ENCODE measurements at places on chromosomes 16 and 17.

DNA sequence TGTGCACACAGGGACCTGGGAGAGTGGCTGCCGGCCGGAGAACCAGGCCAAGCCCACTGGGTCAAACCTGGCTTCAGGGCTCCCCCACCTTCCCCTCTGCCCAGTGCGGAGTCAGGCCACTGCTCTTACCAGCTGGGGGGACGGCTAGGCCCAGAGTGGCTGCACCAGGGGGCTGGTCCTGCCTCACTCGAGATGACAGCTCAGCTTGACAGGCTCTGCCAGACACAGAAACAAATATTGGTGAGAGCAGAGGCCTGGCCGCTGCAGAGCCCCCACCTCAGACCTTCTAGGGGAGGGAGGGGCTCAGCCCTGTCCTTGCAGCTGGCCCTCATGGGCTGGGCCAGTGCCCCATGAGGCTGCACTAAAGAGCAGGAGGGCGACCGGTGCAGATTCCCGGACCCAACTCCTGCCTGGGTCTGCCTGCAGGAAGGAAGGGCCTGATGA is 4.5 kb downstream of the NUDT16L1 start:
- no peak for DNase-seq

DNA sequence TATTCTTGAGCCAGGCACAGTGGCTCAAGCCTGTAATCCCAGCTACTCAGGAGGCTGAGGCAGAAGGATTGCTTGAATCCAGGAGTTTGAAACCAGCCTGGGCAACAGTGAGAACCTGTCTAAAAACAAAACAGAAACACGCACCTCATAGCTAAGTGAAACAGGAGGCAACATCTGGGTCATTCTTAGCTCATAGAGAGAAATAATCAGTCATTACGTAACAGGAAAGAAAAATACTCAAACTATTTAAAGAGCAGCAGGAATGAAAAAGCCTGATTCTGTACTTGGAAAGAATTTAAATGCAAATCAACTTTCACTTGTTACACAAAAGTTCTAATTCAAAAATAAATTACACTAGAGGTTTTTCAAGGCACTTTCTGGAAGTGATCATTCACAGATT is 17.2 kb downstream of the CHCT1 start:
- no peak for DNase-seq

- no peak for DNase-seq
Measured at GRCh38 chr16:79964104-79964503, 363.6 kb upstream of the MAF start.

DNA sequence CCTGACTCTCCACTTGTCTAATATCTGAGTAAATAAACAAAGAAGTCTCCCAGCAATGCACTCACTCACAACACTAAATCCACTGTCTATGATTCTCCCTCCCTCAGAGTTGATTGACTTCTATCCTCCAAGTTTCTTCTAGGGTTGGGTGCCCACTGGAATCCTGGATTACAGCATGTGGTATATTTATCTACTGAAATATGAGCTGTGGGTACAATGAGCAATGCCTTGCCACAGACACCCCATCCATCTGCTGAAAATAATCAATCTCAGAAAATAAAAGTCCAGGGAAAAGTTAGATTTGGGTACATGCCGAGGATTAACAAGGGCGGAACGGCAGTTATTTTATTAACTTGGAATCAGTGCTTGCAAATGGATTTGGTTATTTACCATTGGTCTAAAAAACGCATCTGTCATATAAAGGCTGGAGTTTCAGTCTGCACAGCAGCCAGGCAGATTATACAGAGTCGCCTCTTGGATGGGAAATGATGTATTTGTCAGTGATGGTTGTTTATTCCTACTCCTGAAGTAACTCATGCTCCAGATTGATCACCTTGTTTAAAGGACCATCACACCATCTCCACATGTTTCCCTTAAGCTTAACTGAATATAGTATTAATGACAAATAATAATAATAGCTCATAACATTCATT is 193.9 kb upstream of the SOX9 start:
- DNase-seq = no peak

DNA sequence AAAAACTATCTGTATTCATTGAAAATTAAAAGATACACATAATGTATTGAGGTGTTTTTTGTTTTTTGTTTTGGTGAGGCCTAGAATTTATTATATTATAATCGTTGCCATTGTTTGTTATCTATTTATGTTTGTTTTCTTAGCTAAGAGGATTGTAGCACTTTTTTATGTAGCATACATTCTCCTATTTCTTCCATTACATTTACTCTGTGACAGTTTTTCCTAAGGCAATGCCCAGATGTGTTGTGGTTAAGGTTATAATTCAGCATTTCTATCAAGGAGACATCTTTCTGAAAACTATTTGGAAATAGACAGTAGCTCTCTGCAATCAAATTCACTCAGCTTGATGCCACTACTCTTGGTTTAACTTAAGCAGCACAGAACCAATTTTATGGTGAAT is 161.6 kb downstream of the PPM1E start:
- no peak for DNase-seq

GRCh38 chr17:60652454-60653247 is 25.0 kb upstream of the BCAS3 start:
- DNase-seq = no peak

- no peak for DNase-seq
Measured at GRCh38 chr16:55443434-55444346, 35.3 kb upstream of the MMP2 start.

GRCh38 chr17:35808240-35808961 is 883 bp upstream of the TAF15 start:
- no peak for DNase-seq

GRCh38 chr16:88363239-88363891 is 19.4 kb upstream of the ZNF469 start:
- no peak for DNase-seq

GRCh38 chr17:72714357-72714966 is 378.0 kb downstream of the SLC39A11 start:
- no peak for DNase-seq

- no peak for DNase-seq
Measured at GRCh38 chr16:23103603-23104002, 45.6 kb downstream of the USP31 start.

GRCh38 chr17:35988164-35988563 is 1.6 kb upstream of the CCL14 start:
- no peak for DNase-seq

DNA sequence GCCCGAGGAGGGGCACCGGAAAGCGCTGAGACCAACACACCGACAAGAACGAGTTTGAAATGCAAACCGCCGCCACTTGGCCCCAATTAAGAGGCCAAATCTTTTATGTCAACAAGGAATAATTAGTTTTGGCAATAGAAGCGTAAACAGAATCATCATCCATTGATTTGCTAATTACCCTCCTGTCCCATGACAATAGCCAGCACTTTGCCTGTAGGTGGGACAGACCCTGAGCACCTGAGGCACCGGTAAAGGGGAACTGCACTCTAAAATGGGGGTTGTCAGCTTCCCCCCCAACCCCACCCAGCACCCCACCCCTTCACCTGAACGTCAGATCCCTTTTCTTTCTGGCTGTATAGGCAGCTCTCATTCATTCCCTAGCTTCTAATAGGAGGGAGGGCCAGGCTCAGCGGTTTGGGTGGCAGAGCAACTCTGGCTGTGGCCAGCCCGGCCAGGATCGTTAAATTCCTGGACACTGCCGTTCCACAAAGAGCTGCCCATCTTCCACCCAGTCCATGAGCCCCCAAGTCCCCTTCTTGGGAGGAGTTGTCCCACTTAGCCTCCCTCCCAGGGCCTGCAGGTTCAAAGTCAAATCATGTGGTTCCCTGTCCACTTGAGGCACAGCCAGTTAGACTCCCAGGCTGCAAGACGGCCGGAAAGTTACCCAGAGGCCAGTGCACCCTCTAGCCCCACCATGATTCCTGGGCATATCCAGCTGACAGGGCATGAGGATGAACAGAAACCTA is 45.8 kb downstream of the WNT3 start:
- DNase-seq = no peak

DNA sequence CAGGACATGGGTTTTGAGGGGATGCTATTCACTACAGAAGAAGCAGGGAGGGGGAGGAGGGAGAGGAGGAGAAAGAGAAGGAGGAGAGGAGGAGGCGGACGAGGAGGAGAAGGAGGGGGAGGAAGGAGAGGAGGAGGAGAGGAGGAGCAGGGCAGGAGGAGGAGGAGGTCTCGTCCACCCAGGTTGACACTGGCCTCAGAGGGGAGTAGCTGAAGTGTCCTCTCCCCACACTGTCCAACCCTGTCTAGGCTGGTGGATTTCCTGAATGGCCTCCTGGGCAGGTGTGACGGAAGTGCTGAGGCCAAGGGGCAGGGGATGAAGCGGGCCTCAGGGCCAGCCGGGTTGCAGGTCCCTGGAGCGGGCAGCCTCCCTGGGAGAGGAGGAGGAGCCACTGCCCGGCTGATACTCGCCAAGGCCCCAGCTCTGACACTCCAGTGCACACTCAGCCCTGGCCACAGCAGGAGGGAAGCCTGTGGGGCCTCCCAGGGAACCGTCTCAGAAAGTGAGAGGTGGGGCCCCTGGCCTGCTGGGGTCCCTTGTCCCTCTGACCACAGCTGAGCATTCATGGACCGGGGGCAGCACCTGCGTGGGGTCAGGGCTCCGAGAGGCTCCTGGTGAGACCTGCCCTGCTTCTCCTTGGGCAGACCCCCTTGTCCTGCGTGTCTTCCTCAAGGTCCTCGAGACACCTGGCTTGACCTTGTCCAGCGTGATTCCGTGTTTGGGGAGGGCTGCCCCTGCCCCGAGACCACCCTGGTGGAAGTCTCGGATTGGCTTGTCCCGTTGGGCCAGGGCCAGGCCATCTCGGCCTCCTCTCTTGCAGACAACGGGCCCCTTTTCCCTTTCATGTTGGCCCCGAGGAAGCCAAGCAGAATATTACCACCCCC is 200.6 kb upstream of the CIBAR2 start:
- no peak for DNase-seq

GRCh38 chr16:64013856-64014255 is 1108.0 kb downstream of the CDH11 start:
- DNase-seq = no peak

GRCh38 chr16:85329059-85329812 is 217.0 kb upstream of the CIBAR2 start:
- DNase-seq = no peak

- DNase-seq = no peak
Measured at GRCh38 chr17:38768417-38768816, 15.9 kb downstream of the PSMB3 start.

DNA sequence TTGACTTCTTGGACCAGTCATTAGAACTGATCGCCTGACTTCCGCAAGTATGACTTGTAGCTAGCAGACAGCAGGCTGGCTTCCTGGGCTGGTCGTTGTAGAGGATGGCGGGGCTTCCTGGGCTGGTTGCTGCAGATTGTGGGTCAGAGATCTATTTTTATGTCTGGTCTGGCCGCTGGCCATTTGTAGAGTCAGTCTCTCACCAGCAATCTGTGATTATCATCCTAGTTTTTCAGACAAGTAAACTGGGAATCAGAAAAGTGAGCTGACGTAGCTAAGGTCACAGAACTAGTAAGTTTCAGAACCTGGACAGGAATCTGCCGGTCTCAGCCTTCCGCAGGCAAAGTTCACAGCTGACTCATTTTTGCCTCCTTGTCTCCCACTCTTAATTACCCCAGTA is 19.1 kb downstream of the GPR142 start:
- DNase-seq = no peak

GRCh38 chr16:28108590-28109247 is 45.2 kb upstream of the GSG1L start:
- DNase-seq = no peak

DNA sequence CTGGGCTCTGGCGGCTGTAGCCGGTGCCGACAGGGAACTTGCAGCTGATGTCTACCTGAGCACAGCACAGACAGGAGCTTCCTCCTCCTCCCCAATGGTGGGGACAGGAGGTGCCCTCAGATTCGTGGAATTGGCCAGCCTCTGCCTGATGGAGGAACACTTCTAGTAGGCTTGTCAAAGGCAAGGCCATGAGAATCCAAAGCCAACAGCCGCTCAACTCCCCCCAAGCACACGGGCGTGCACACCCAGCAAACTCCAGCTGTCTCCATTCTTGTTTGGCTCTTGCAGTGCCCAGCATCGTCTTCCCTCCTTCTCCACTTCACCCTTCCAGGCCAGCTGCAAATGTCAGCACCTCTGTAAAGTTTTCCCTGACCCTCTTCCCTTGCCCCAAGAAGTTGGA is 35.1 kb downstream of the SCNN1G start:
- DNase-seq = no peak
